ENCODE measurements at places on chromosomes 16 and 17.

GRCh38 chr16:67477960-67478554, 2.9 kb downstream of the ATP6V0D1 start:
- DNase-seq, result no peak

DNA sequence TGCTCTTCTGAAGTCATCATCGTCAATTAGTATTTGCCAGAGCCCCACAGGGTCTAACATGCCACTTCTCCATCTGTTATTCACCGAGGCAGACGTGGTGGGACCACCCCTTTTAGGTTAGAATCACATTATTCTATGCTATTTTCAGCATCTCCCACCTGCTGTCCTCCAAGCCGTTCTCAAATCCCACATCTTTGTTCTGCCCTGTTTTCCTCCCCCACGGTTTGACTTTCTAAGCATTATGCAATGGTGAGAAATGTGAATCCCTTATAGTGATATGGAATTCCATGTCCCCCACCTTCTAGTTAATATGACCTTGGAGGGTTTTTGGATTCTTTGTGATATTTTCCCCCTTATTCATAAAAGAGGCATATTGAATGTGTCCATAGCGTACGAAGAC, 634.1 kb upstream of the RBFOX1 start:
- DNase-seq, result no peak

DNA sequence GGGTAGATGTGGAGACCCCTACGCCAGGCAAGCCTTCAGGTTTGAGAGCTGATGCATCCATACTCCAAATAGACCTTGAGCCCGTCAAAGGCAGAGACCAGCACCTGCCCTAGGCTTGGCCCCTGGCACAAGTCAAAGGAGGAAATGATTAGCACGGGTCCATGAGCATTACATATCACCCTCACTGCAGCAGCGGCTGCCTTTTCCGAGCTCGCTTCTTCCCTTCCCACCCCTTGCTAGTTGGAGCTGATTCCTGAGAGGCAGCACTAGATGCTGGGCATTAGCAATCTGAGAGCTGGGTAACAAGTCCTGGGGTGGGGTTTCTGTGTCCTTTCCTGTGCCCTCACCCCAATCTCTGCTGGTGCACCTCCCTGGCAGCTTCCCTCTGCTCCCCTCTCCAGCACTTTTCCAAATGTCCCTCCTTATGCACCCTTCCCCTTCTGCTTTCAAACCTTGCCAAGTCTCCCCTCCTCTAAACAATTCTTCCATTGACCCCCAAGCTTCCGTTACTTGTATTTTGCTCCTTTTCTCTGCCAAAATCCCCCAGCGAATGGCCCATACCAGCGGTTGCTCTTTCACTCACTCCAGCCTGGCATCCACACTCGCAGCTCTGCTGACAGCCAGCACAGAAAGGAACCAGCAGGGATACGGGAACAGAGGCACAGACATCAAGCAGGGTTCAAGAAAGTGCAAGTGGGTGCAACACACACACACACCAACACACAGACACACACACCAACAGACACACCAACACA, 3.0 kb downstream of the CDRT4 start:
- peak; percentile 15 for DNase-seq

- DNase-seq, result peak; percentile 99
Observed at GRCh38 chr17:53722407-53722806, 100.3 kb upstream of the KIF2B start.

DNA sequence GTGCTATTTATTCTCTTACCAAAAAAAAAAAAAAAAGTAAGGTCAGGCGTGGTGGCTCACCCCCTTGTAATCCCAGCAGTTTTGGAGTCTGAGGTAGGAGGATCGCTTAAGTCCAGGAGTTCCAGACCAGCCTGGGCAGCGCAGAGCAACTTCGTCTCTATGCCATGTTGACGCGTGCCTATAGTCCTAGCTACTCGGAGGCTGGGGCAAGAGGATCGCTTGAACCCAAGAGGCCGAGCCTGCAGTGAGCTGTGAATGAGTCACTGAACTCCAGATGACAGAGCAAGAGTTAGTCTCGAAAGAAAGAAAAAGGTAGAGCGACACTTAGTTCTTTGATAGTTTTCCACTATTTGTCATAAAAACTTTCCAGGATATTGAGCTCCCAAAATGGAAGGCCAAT, 1.4 kb upstream of the TENT4B start:
- DNase-seq, result peak; percentile 20

DNA sequence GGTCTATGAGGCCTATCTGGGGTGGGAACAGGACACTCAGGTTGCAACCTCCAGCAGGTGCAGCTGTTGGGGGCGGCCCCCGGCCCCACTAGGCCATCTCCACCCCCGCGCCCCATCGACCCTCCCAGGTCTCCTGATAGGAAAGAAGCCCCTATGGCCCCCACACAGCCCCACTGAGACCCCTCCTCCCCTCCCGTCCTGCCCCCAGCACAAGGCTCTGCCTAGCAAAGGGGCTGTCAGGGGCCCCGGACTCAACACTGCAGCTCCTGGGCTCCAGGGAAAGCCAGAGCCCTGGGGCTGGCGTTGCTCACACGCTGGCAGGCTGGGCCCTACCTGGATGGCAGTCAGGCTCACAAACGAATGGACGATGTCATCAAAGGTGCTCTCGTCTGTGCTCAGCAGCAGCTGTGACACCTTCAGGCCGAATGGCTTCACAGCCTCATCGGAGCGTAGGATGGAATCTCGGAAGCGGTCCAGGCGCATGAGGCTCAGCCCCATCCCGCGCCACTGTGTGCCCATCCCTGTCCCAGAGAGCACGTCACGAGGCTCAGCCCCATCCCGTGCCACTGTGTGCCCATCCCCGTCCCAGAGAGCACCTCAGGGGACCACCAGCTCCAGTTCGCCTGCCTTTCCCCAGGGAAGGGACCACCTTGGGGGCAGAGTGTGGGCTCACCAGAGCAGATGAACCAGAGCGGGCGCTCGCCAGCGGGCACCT, 7.3 kb downstream of the FASN start:
- no peak for DNase-seq

GRCh38 chr17:42586514-42587230, 9.1 kb upstream of the PSMC3IP start:
- DNase-seq, result no peak

- DNase-seq, result no peak
Observed at GRCh38 chr16:19649980-19650379, 68.0 kb downstream of the KNOP1 start.

DNA sequence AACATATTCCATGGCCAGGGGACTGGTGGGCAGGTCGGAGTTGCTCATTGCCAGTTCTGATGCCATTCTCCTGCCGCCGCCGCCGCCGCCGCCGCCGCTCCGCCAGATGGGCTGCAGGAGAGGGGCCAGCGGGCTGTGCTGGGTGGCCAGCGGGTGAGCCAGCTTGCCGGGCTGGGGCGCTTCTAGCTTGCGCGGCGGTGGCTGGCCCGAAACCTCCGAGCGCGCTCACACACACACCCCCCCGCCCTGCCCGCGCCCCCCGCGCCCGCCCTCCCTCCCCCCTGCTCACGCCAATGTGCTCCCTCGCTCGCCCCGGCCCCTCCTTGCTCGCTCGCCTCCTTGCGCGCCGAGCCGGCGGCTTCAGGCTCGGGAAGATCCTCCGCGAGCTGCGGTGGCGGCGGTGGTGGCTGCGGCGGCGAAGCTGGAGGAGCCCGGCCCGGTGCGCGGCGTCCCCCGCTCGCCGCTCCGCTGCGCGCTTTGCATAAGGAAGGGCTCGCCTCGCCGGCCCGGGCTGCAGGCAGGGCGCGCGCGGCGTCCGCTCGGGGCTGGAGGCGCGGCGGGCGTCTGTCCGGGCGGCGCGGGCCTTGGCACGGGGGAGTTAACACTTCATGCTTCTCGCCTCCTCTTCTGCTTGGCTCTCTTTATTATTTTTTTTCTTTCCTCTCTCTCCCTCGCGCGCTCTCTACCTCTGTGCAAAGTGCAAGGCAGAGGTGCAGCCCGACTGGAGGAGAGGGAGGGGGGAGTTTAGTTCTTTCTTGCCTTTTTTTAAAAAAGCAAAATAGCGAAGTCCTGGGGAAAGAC, 500 bp downstream of the MAF start:
- DNase-seq, result peak; percentile 14

DNA sequence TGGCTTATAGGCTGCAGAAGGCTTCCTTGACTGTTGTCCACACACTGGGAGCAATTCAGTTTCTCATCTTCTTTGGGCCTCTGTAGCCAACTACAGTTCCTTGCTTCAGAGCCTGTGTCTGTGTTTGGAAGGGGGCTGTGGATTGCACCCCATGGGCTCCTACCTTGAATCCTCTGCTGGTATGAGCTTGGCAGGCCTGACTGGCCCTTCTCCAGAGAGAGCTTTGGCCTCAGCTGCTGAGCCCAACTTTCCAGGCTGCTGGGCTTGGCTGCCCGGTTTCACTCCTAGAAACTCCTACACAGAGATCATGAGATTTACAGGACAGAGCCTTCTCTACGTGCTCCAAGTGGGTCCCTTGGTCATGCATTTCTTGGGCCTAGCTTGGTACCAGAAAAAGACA, 354.4 kb downstream of the SNX29 start:
- DNase-seq, result no peak

- peak; percentile 11 for DNase-seq
Observed at GRCh38 chr17:56434610-56435009, 158.9 kb upstream of the NOG start.

- no peak for DNase-seq
Observed at GRCh38 chr16:56355786-56356275, 69.5 kb downstream of the AMFR start.

GRCh38 chr16:27973678-27974077, 89.8 kb downstream of the GSG1L start:
- DNase-seq, result no peak

- DNase-seq, result no peak
Observed at GRCh38 chr17:80743181-80743771, 198.6 kb downstream of the RPTOR start.

DNA sequence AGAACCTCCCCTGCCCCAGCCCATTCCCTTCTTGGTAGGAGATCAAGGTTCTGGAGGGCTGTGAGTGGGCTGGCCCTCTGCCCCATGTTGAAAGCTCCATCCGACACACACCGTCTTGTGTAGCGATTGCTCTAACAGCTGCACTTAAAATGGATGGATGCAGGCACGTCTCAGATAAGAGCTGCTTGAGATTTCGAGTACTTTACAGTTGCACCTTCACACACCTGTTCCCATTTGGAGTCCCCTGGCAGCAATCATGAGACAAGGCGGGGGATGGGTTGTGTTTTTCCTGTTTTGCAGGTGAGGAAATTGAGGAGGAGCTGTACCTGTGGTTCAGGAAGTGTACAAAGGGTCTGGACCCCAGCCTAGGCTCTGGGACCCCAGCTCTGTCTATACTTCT, 25.6 kb upstream of the TAC4 start:
- no peak for DNase-seq

DNA sequence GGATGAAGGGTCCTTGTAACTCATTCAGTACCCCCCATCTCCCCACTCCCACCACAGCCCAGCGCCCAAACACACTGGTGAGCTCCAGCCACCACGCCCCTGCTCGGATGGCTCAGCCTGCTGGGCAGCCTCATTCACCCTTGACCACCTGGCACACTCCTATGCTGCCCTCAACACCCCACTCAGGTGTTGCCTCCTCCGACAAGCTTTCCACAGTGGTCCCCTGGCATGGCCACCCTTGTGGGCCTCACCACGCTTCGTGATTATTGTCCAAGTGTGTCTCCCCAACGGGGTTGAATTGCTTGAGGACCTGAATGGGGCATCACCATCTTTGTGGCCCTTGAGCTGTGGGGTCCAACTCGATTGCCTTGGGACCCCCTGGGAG, 12.0 kb upstream of the DOC2B start:
- DNase-seq, result no peak

- DNase-seq, result no peak
Observed at GRCh38 chr16:50197582-50197981, 44.5 kb downstream of the TENT4B start.

DNA sequence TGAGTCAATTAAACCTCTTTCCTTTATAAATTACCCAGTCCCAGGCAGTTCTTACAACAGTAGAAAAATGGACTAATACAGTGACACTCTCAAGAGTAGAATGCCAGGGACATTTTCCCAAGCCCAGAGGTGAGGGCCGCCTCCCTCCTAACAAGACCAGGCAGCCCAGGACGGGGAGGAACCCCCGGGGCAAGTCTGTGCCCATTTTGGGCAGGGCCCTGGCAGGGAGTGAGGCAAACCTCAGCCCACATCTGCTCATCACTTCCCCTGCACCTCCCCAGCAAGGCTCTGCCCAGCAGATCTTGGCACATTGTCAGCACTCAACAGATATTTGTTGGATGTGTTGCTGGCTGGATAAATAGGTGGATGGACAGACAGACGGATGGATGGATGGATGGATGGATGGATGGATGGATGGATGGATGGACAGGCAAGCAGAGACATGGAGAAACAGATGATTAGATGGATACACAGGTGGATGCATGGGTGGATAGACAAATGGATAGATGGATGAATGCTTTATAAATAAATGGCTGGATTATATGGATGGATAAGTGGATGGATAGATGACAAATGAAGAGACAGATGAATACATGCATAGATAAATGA, 271.3 kb downstream of the PARN start:
- DNase-seq, result no peak

DNA sequence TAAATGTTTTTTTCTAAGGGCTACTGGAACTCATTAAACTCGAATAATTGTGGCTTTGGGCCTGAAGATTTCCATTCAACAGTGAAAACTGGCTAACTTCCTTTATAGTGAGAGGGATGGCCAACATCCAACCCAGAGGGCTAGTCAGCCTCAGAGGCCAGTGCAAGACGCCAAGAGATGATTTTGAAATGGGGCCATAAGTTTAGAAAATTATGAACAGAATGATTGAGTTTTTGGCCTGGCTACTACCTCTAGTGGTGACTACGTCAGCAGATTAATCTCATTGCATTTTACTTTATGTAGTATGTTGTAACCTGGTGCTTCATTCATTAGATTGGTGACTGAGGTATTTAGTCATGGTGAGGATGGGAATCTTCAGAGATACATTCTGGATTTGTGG, 28.4 kb downstream of the HAPSTR1 start:
- DNase-seq, result peak; percentile 80

GRCh38 chr17:30422171-30422570, 43.4 kb downstream of the CPD start:
- DNase-seq, result no peak

GRCh38 chr17:75849279-75849646, 5.1 kb upstream of the UNC13D start:
- DNase-seq, result no peak

DNA sequence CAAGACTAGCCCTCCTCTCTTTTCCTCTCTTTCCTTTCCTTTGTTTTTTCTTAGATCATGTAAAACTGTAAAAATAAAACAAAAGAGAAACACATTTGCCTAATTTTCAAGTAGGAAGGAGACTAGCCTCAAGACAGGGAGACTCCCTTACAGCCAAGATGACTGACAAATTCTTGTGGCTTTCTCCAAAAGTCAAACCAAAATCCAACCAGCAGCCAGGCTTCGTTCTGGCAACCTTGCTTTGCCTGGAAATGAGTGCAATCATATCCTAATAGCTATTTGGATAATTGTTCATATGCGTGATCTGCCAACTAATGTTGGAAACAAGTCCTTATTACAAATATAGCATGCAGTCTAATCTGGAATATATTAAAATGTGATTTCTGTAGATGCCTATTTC, 868.9 kb upstream of the SOX9 start:
- DNase-seq, result peak; percentile 65

DNA sequence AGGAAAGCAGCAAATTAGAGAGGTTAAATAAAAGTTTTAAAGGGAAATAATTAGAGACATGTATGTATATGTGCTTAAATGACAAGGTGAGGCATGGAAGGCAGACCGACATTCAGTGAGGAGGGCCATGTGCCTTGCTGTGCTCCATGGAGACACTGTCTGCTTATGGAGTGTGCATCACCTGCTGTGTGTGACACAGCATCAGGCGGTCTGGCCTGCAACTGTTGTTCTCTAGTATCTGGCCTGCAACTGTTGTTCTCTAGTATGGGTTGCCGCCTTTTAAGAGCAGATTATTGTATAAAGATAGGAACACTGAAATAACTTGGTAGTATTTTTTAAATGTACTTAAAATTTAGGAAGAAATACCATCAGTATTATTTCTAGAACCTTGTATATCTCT, 225.1 kb downstream of the LGALS9B start:
- DNase-seq, result no peak
